ENCODE measurements at places on chromosomes 16 and 17. TPM values are rescaled to one million over a fixed set of nuclear protein-coding genes. Genes with fewer than 3 reads are reported as not detected.
A peak's percentile ranks its signal among the peaks of the same experiment; 100 is the strongest.

Gene OR4D1
- total RNA-seq, result 0.27 TPM

Gene HBQ1
- total RNA-seq, result 0.37 TPM

Gene NLRC5
- total RNA-seq, result 143 TPM

Gene NT5M
- 5.4 TPM for total RNA-seq

Gene PRCD
- total RNA-seq, result not detected

Gene SPOP
- 64.6 TPM for total RNA-seq

GRCh38 chr17:81579821-81580321, 27.7 kb upstream of the FAAP100 start:
- DNase-seq, result no peak

GRCh38 chr16:11503566-11503965, 83.2 kb downstream of the LITAF start:
- DNase-seq, result no peak

DNA sequence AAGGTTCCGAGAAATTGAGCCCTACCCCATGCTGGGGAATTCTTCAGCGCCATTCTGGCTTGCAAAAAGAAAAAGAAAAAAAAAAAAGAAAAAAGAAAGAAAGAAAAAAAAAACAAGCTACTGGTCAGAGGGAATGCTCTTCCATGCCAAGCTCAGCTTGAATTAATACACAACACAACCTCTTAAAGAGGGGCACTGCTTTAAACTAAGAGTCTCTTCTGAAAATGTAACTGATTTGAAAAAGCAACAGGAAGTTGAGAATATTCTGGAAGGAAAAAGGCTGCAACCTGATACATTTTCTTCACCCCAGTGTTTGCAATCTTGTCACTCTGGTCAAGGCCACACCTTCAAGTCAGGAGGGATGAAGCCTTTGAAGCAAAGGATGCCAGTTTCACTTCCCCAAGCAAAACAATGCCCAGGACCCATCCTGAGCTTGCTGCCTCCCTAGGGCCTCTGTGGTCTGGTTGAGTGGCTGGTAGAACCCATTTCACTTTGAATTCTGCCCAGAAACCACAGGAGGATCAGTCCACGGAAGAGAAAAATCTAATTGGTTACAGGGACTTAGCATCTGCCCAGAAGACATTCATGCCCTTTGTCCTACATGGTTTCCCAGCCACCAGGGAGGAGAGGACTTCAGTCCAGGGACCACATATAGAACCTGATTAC, 389.7 kb downstream of the SOX9 start:
- DNase-seq, result no peak

DNA sequence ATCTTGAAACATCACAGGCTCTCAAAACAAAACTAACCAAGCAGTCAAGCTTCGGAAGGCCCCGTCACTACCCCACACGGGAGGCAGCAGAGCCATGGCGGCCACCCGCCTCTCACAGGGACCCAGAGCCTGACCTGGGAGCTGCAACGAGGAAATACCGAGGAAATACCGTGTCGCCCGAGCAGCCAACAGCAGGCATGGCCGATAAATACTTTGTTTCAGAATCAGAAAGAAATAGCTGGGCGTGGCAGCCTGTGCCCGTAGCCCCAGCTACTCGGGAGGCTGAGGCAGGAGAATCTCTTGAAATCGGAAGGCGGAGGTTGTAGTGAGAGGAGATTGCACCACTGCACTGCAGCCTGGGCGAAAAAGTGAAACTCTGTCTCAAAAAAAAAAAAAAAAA, 6.9 kb downstream of the LMF1 start:
- peak; percentile 46 for DNase-seq

GRCh38 chr17:29096094-29096493, 53.2 kb downstream of the PIPOX start:
- no peak for DNase-seq

DNA sequence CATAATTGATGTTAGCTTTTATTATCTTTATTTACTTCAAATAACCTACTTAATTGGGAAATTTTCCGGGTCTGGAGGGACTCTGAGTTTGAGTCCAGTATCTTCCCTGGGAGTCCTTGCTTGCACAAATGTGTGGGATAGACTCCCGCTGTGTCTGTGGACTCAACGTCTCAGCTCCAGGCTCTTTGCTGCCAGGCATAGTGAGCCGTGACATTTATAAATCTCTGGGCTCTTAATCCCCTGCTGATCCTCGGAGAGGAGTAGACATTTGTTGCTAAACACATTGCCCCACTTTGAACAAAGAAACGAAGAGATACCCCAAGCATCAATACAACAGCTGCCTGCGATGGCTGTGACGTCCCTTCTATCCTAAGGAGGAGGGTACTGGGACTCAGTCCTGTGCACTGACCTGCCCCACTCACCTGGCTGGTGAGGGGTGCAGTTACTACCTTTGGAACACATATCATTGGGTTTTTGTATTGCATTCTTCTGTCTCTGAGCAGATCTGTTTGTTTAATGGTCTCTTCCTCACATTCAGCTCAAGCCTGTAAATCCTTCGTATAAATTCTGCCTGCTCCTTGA, 316.9 kb downstream of the HAPSTR1 start:
- DNase-seq, result no peak

DNA sequence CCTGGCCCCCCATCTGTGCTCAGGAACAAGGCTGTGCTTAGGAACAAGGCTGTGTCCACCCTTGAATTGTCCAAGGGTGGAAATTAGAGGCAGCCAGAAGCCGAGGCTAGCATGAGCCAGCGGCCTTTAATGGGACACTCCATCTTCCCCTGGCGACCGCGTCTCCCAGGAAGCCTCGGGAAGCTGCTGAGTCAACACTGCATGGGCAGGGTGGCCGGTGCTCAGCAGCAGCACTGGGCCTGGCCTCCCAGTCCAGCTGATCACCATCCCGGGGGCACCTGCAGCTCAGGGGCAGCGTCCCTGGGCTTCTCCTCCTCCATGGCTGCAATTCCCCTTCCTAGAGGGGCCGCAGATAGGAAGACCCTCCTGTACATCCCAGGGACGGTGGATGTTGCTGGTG, 180.8 kb downstream of the ENGASE start:
- no peak for DNase-seq

GRCh38 chr17:73639932-73640331, 4.3 kb downstream of the SDK2 start:
- DNase-seq, result no peak

DNA sequence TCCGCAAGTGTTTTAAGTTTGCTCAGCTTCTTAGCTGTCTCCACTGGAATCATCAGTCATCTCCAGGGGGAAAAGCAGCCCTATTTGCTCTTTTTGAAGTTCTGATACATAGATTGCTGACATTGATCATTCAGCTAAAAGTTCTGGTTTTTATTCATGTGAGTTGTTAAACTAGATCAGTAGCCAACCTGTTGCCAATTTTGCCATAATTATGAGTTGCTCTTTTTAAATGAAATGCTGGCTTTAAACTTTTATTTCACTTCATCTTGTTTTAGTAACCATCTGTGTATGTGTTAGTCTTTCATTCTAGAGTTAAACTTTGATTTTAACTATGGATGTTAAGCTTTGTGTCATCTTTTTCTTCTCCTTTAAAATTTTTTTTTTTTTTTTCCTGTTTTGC, 12.5 kb downstream of the UTP18 start:
- DNase-seq, result no peak

DNA sequence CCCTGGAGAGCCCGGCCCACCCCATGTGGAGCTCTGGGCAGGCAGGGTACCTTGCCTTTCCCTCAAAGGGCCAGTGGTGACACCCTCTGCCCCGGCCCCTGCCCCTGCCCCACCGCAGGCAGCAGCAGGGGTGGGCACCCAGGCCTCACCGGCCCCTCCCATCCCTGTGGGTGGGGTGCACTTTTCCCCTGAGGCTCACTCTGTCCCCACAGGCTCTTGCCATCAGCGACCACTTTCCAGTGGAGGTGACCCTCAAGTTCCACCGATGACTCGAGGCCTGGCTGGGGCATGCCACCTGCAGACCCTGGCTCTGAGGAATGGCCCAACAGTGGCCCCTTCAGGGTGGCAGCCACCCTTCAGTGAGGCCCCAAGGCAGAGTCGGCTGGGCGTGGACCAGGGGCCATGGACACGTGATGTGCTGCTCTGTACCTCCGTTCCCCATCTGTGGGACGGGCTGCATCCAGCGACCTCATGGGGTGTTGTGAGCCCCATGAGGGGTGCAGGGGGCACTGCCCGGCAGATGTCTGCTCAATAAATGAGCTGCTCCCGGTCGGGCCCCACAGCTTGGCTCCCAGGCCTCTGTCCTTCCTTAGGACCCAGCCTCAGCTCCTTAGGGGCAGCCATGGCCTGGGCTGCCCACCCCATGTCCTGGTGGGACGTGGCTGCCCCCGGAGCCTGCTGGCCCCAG, 2.0 kb downstream of the DNASE1L2 start:
- no peak for DNase-seq

- no peak for DNase-seq
These were observed 159 bp downstream of the USP36 start for GRCh38 chr17:78840530-78840779.

DNA sequence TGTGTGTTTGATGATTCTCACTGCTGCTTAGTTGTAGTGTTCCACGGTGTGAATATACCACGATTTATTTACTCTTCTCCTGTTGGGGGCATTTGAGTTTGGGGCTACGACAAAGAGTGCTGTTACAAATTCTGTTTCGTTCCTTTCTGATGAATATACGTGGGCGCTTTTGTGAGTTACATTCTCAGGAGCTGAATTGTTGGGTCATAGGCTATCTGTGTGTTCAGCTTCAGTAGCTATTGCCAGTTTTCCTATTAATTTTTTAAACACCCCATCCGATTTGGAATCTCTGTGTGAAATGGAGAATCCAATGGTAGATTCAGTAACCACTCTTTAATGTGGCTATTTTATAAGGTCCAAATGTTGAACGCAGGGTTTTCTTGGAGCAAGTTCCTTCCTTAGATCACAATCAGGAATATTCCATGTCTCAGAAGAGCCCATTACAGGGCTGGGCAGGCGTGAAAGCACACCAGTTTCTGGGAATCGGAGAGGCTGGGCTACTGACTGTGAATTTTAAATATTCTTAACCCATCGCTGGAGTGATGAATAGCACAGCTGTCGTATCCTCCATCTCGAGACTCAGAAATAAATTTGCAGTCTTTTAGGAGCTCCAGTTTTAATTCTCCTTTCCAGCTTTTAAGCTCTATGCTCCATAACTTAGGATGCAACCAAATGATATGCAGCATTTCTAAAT, 115.9 kb downstream of the PITPNC1 start:
- no peak for DNase-seq

GRCh38 chr17:62892061-62892675, 73.9 kb upstream of the TANC2 start:
- no peak for DNase-seq

- peak; percentile 13 for DNase-seq
These were observed 11.6 kb upstream of the TMEM100 start for GRCh38 chr17:55734128-55734781.

DNA sequence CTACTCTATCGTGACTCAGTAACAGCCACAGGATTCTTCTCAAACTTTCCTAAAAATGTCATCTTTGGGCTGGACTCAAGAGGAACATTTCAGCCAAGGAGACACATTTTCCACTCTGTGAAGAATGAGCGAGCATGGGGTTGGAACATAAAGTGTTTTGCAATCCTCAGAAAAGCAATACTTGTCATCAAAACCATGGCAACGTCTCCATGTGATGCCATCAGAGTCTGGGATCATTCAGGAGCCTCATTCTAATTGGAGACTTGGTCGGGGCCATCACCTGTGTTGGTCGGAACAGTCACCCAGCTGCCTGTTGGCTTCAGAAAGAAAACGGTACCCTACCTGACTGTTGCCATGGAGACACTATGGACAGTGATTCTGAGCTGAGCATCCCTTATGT, 25.5 kb downstream of the MYOCD start:
- no peak for DNase-seq

DNA sequence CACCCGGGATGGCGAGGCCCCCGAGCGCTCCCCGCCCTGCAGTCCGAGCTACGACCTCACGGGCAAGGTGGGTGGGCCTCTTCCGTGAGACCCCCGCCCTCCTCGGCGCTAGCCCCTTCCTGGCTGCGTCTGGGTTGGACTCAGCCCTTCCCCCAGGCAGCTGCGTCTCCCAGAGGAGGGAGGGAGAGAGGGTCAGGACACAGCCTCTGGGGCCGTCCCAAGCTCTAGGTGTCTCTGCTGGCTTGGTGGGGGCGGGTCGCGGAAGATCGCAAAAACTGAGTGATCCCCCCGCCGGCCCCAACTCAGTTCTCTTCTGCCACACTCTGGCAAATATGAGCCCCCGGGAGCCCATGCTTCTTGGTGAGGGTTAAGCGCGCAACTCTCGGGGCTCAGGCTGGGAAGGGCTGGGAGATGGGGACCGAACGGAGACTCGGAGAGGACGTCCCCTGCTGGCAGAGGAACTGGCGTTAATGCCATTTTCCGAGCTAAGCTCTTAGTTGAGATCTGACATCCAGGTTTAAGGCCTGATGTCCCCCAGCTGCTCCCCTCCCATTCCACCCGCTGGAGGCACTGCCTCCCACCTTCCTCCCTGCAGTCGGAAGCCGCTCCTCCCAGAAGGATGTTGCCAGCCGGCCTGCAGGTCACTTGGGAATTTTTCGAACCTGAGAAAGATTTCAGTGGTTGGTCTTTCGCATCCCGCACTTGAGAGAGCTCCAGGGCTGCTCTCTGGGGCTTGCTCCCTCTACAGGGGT, 419 bp downstream of the RAB37 start:
- peak; percentile 70 for DNase-seq

DNA sequence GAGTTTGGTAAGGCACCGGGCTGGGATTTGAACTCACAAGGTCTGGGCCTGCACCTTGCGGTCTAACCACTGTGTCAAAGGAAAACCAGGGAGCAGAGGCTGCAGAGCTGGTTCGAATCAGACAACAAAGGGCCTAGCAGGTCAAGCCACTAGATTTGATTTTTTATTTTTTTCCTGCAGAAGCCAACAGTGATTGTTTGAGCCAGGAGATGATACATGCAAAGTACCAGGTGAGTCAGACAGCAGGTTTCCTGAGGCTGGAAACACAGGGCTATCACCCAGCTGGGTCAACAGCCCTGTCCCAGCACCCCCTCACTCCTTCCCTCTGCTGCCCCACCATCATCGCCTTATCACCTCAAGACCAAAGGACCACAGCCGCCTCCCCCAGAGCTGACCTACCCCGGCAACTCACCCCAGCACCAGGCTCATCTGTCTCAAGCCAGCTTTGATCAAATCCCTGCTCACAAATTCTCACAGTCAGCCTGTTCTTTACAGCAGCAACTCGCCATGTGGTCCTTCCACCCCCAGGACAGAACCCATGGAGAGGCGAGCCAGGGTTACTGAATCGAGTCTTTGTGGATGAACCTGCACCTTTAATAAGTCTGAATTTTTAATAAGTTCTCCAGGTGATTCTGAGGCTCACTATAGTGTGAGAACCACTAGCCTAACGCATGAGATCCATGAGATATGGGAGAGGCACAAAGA, 13.0 kb upstream of the KRT19 start:
- no peak for DNase-seq
